ENCODE measurements at places on chromosomes 2 and 18.

DNA sequence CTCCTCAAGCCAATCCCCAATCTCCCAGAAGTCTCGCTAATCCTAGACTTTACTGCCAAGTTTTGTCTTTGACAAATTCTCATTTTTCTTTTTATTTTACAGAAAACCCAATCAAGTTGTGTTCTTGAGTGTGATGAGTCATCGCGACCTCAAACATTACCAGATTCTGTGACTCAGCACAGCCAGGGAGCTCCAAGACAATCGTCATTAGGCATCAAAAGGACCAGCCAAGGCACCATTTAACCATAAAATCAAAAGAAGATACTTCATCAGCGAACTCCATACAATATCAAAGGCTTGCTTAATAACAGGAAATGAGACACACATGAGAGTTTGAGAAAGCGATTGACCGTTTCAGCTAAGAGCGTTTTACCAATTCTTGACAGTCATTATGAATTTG lies 146.2 kb upstream of the AGAP1 start:
- no peak for DNase-seq

- DNase-seq = peak; percentile 33
Measured at GRCh38 chr2:135709992-135710391, 31.7 kb upstream of the UBXN4 start.

GRCh38 chr2:71566372-71566771 lies 113.0 kb downstream of the DYSF start:
- no peak for DNase-seq

- DNase-seq = no peak
Measured at GRCh38 chr2:69065735-69066336, 52.9 kb downstream of the ANTXR1 start.

DNA sequence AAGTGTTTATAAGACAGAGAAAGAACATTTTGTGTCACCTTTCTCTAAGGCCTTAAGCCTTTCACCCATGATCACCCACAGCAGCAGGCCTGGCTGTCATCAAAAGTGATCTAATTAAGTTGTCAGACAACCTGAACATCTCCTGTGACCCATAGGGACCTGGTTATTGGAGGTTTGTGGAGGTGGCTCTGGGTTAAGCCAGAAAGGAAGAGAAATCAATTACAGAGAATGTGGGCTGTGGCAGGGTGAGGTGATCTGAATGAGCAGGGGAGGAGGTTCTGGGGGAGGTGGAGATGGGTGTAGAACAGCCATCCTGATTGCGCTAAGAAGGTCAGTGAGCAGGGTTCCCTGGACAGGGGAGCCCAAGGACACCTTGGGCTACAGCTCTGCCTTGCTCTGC lies 170.8 kb downstream of the FSHR start:
- no peak for DNase-seq

GRCh38 chr2:9573840-9574239 lies 18.2 kb upstream of the ADAM17 start:
- DNase-seq = no peak

GRCh38 chr2:230877759-230878598 lies 13.2 kb downstream of the ITM2C start:
- no peak for DNase-seq

DNA sequence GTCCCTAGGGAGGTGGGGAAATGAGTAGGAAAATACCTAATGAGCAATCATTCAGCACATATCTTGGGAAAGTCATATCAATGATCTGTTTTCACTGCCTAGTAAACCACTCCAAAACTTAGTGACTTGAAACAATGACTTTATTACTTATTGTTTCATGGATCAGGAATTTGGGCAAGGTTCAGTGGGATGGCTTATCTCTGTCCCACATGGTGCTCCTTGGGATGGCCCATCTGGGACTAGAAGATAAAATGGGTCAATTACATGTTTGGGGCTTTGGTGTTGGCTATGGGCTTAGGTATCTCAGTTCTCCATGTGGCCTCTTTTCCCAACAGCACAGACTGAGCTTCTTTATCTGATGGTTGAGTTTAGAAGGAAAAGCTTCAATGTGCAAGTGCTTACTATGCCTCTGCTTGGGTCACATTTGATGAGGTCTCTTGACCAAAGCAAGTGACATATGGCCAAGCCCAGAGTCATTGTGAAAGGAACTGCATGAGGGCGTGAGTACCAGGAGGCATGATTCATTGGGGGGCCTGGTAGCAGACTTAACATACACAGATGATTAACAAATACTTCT lies 218.1 kb upstream of the TNP1 start:
- DNase-seq = no peak
